ENCODE measurements at places on chromosomes 5 and 9.

GRCh38 chr9:36164989-36165388 lies 4.2 kb upstream of the CCIN start:
- DNase-seq = no peak

- peak; percentile 11 for DNase-seq
These were observed 50.5 kb downstream of the COMMD10 start for GRCh38 chr5:116135344-116135743.

DNA sequence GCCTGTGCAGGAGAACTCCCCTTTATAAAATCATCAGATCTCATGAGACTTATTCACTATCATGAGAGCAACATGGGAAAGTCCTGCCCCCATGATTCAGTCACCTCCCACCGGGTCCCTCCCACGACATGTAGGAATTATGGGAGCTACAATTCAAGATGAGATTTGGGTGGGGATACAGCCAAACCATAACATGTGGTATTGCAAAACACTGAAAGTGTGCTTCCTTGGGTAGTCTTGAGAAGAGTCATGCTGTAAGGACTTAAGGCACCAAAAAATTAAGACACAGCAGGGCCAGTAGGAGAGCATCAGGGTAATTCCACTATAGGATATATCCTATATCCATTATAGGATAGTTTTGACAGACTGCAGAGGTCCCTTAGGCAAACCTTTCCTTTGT lies 29.4 kb upstream of the GDNF start:
- DNase-seq = no peak

DNA sequence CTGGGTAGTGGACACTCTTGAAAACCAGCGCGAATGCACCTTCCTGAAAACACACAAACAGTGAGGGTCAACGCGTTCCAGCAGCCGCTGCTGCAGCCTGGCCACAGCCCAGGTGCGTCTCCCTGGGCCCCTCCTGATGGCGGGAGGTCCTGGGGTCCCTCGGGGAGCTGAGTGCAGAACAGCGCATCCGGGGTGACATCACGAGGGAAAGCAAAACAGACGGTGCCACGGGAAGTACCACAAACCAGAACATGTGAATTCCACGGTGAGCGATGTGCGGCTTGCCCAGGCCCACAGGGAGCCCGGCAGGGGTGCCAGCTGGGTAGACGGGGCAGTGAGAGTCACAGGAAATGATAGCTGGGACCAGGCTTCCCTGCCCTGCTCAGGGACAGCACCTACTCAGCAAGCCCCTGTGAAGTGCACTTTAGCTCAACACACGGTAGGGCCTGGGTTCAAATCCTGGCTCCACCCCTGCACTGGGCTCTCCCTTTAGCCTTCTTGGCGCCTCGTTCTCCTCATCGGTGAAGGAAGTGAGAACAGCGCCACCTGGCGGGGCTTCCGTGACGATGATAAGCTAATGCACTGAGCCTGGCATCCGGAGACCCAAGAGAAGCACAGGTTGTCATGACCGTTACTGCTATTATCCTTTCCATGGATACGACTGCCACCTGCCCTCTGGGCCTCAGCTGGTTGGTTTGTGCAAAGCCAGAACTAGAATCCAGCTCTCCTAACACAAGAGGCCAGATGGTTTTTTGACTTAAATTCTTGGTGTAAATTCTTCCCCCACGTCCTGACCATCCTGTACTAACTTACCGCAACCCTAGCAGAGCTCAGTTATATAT lies 24.6 kb downstream of the GFPT2 start:
- DNase-seq = peak; percentile 94

GRCh38 chr9:107221321-107221720 lies 61.8 kb upstream of the RAD23B start:
- DNase-seq = no peak

DNA sequence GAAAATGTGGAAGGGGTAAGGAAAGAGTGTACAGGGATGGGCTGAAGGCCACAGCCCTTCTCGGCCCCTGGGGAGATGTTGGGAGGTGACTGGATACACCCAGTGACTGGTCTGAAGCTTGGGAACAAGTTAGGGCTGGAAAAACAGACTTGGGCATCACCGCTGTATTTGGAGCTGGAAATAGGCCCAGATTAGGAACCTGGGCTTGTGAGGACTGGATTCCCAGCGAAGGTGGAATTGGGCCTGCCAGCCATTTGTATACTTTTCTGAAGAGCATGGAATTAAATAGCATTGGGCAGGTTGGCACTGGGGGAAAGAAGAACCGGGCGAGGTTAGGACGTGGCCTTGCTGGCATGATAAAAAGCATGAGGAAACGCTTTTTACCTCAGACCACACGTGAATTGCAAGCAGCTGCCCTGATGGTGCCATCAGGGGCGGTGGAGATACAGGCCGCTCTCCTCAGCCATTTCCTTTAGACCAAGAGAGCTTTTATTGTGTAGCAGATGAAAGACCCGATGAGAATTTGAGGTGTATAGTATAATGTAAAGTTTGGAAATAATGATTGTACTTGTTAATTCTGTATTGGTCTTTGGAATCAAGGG lies 37.8 kb downstream of the OTULIN start:
- DNase-seq = peak; percentile 36

DNA sequence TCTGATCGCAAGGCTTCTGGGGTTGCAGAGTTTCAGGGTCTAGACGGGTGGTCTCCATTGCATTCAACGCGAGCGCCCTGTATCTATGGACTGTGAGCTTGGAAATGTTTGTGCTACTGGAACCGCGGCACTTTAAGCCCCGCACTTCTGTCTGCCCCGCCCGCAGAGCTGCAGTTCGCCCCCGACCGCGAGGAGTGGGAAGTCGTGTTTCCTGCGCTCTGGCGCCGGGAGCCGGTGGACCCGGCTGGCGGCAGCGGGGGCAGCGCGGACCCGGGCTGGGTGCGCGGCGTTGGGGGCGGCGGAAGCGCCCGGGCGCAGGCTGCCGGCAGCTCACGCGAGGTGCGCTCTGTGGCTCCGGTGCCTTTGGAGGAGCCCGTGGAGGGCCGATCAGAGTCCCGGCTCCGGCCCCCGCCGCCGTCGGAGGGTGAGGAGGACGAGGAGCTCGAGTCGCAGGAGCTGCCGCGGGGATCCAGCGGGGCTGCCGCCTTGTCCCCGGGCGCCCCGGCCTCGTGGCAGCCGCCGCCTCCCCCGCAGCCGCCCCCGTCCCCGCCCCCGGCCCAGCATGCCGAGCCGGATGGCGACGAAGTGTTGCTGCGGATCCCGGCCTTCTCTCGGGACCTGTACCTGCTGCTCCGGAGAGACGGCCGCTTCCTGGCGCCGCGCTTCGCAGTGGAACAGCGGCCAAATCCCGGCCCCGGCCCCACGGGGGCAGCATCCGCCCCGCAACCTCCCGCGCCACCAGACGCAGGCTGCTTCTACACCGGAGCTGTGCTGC lies 1.0 kb downstream of the ADAMTS19 start:
- peak; percentile 30 for DNase-seq

GRCh38 chr5:147671365-147671764 lies 111.2 kb downstream of the JAKMIP2 start:
- DNase-seq = no peak

GRCh38 chr9:23658376-23659258 lies 167.4 kb downstream of the ELAVL2 start:
- DNase-seq = no peak

DNA sequence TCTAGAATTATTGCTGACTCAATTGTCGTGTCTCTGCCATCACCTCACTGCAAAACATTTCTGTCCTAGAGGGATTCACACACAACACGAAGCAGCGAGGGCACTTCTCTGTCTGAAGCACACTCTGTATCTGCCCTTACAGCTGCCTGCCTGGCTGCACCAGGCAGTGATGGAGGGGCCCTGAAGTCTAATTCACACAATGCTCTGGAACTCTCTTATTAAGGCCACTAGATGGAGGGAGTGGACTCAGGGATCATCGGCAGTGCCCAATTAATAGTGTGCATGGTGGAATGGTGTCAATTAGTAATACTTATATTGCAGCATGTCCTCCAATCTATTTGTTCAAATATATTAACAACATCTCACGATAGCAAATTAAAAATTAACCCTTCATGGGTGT lies 157.5 kb upstream of the MAP1B start:
- no peak for DNase-seq

- DNase-seq = no peak
These were observed 68.2 kb upstream of the ITGA2 start for GRCh38 chr5:52920929-52921328.

DNA sequence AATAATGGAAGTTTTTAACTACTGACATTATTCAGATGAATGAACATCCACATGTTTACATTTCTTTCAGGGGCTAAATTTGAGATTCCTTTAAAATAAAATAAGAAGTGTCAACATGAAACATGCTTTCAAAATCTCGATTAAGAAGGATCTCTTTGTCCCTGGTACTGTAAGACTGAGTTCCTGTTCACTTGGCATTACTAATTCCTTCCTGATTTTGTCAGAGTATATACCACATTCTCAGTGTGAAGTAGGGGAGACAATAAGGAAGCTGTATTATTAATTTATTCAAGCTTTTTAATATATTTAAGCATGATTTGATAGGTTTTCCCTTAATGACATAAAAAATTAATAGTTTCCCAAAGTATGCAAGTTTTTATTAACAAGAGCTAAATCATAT lies 81.5 kb upstream of the GRHPR start:
- DNase-seq = no peak

DNA sequence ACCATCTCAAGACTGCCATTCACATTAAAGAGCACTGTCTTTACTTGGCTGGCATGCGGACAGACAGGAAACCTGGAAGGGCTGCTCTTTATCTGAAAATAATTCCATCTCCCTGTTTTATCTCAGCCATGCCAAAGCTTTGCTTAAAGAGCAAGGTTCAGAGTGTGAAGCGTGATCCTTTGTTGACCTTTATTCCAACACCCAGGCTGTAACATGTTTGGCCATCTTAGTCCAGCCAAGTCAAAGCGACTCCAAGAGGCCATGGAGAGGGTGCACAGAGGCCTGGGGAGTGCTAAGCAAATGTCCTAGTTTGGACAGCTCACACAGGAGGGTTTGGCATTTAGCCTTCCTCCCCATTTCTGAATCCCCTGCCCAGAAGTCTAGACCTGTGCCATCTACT lies 194.7 kb downstream of the PJA2 start:
- no peak for DNase-seq

DNA sequence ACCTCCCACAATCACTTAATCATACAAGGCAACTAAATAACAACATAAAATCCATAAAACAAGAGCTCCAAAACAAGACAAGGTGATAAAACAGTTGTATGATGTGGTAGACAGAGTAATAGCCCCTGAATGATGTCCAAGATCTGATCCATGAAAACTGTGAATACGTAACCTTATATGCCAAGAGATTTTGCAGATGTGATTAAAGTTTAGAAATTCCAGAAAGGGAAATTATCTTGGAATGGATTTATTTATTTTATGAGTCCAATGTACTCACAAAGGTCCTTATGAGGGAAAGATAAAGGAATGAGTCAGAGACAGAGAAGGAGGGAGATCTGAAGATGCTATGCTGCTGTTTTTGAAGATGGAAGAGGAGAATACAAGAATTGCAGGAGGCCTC lies 1775.7 kb upstream of the C9orf72 start:
- no peak for DNase-seq

DNA sequence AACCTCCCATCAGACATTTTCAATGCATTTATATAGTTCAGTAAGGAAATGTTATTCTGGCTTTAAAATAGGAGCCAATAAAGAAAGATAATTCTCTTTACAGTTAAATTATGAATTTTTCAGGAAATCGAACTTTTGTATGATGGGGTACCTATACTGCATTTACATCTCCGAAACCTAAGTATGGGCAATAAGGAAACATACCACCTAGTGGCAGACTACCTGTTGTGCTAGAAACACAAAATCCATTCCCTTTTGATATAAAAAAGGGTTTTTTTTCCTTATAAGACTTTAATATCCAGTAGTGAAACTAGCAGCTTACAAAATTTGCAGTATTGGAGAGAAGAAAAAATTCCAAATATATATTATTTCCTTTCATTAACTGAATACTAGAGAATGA lies 21.3 kb upstream of the VLDLR start:
- no peak for DNase-seq

GRCh38 chr5:10248378-10249260 lies 1.1 kb downstream of the ATPSCKMT start:
- peak; percentile 44 for DNase-seq
